Thymus (tissue), 14 donors: ENCODE measurements at places on chromosomes 1 and 21.

DNA sequence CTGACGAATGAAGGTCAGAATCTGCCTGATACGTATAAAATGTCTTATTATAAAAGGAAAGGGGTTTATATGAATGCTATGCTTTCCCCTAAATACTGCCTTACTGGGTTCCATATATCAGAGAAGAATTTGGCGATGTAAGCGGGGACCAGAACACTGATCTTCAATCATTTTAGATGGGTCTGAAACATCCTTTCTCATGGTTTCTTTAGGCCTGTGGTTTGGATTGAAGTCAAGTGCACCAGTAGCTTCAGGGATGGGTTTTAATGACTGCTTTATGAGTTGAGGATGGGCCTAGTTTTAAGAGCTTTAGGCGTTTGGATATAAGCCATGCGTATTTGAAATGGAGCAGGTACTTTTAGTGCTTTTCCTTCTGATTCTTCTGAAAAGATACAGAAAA is 6.9 kb downstream of the FMN2 start:
- DNase-seq, result no peak
- H3K4me3 ChIP-seq, result no peak overlapping the region
- H3K27me3 ChIP-seq, result peaks cover 9% of the 10 kb centered on the region
- H3K4me1 ChIP-seq, result no peaks in the 10 kb centered on the region
- H3K36me3 ChIP-seq, result no peaks in the 10 kb centered on the region
- H3K27ac ChIP-seq, result no peak overlapping the region

DNA sequence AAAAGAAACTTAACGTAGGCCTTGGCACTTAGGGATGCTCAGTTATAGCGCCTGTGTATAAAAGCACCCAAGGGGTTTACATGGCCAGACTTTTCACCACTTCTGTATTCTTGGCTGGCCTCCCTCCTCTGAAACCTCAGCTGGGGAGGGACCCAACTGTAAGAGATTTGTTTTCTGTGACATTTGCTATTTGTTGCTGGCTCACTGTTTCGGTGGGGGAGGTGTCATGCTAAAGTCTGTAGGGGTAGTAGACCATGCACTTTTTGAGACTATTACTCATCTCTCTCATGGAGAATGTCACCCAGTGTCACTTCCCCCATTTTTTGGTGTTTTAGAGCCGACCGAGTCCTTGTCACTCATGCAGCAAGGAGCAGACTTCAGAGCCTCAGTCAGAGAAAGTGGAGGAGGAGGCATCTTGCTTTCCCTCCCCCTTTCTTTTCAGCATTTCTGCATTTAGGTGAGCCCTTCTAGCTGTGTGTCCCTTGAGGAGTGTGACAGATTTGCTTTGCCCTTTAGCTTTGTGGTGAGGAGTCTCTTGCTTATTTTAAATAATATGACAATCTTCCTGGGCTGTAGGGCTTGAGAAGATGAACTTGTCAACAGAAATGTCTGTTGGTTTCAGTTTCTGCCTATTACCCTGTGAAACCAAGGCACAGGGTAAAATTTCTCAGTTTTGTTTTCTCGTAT is 160.1 kb downstream of the FASLG start:
- no peaks in the 10 kb centered on the region for H3K27me3 ChIP-seq
- peak; percentile 11 for DNase-seq
- H3K4me3 ChIP-seq, result no peak overlapping the region

DNA sequence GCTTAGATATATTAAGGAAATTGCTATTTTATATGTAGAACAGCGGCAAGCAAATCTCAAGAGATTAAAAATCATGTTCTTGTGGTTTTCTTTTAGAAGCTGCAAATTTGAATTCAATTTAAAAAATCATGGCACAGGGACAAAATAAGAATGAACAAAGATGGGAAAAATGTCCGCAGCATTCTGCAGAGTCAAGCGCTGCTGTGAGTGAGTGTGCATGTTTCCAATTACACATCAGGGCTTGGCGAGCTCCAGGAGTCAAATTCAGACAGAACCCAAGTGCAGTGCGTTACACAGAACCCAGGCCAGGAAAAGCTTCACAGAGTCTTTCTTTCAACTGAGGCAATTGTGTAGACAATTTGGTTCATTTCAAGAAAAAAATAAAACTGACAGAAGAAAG is 33.3 kb upstream of the ERG start:
- no peak for DNase-seq
- no peaks in the 10 kb centered on the region for H3K27me3 ChIP-seq
- no peak overlapping the region for H3K4me3 ChIP-seq
- no peaks in the 10 kb centered on the region for H3K36me3 ChIP-seq
- no peaks in the 10 kb centered on the region for H3K4me1 ChIP-seq

GRCh38 chr1:40887012-40887378 is 24.8 kb upstream of the CITED4 start:
- H3K4me3 ChIP-seq, result no peak overlapping the region
- no peaks in the 10 kb centered on the region for H3K36me3 ChIP-seq
- peaks cover 67% of the 10 kb centered on the region for H3K27me3 ChIP-seq
- no peak overlapping the region for H3K27ac ChIP-seq
- H3K4me1 ChIP-seq, result no peaks in the 10 kb centered on the region
- DNase-seq, result no peak

- H3K4me3 ChIP-seq, result peak overlapping the region; percentile 99
- DNase-seq, result no peak
- peak overlapping the region; percentile 96 for H3K27ac ChIP-seq
- H3K4me1 ChIP-seq, result peaks cover 81% of the 10 kb centered on the region
Observed at GRCh38 chr1:156499842-156500542, 583 bp downstream of the MEF2D start.

- no peak overlapping the region for H3K4me3 ChIP-seq
- H3K27ac ChIP-seq, result no peak overlapping the region
Observed at GRCh38 chr1:87644033-87644578, 315.4 kb downstream of the LMO4 start.

- H3K4me1 ChIP-seq, result no peaks in the 10 kb centered on the region
- no peak for DNase-seq
- no peak overlapping the region for H3K4me3 ChIP-seq
- H3K27ac ChIP-seq, result no peak overlapping the region
Observed at GRCh38 chr1:203395751-203396150, 44.8 kb upstream of the FMOD start.

DNA sequence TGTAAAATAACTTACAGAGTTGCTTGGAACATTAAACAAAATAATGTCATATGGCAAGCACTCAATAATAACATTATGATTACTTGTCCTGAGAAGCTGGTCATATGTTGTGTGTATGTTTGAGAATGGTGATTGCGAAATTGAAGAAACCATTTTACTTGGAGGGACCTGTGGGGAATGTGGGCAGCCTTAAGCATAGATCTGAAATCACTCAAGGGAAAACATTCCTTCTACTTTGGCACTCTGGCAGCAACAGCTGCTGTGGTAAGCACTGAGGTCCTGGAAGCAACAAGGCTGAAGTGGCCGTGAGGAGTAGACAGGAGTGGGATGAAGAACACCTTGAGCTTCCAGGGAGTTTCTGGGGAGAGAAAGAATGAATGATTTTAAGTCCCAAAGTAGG is 165.4 kb upstream of the ADAMTS5 start:
- no peaks in the 10 kb centered on the region for H3K27me3 ChIP-seq
- H3K27ac ChIP-seq, result no peak overlapping the region
- no peak overlapping the region for H3K4me3 ChIP-seq
- DNase-seq, result no peak

DNA sequence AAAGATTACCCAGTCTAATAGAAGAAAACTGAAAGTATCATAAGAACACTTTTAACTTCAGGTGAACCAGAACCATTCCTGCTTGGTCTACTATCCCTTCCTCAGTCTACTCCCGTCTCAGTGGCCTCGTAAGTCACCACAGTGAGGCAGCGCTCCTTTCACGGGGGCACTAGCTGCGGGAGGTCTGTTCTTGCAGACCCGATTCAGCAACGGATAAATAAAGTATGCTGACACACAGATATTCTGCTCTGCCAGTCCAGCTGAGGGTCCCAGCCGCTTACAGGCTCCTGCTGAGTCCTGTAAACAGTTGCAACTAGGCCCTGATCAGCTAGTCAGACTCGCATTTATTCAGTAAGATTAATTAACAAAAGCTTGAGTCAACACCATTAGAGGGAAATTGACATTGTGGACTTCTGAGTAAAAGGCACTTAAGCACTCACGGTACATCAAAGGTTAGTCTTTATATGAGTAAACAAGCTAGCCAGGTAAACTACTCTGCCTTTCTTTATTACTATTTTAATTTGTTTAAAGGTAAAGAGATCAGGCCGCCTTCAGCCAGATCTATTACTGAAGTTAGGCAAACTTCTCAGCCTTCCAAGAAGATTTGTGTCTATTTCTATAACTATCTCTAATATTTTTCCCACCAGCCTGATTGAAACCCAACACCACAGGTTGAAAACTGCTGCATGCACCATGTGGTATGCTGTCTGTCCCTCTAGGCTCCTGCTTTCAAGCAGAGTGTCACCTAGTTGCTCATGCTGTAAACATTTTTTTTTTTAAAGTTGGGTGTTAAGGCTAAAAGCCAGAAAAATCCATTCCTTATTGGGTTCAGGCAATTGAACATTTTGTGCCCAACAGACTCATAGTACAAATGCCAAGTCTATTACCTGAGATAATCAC is 87.7 kb downstream of the INTS7 start:
- no peaks in the 10 kb centered on the region for H3K27me3 ChIP-seq
- H3K27ac ChIP-seq, result no peak overlapping the region
- DNase-seq, result no peak
- H3K36me3 ChIP-seq, result peaks cover 24% of the 10 kb centered on the region
- no peak overlapping the region for H3K4me3 ChIP-seq
- no peaks in the 10 kb centered on the region for H3K4me1 ChIP-seq

- no peaks in the 10 kb centered on the region for H3K36me3 ChIP-seq
- H3K27ac ChIP-seq, result peak overlapping the region; percentile 4
- no peak for DNase-seq
- peaks cover 9% of the 10 kb centered on the region for H3K27me3 ChIP-seq
Observed at GRCh38 chr1:184660462-184661191, 94.0 kb downstream of the EDEM3 start.

DNA sequence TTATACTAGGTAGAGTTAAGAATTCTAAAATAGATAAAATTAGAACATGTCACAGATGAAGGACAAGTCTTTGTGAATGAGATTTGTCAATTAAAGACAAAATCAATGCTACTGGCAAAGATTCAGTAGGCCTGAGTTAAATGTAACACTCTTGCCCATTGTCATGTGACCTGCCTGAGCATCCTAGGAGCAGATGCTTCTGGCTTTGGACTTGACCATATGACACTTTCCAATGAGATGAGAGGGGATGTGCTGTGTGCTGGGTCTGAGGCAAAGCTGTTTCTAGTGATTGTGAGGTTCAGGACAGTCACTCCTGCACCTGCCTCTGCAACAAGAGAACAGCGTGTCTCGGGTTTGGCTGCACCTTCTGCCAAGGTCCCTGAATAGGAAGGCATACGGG is 144.9 kb downstream of the HIVEP3 start:
- H3K27ac ChIP-seq, result no peak overlapping the region
- H3K27me3 ChIP-seq, result no peaks in the 10 kb centered on the region
- H3K4me1 ChIP-seq, result peaks cover 3% of the 10 kb centered on the region
- H3K36me3 ChIP-seq, result no peaks in the 10 kb centered on the region

DNA sequence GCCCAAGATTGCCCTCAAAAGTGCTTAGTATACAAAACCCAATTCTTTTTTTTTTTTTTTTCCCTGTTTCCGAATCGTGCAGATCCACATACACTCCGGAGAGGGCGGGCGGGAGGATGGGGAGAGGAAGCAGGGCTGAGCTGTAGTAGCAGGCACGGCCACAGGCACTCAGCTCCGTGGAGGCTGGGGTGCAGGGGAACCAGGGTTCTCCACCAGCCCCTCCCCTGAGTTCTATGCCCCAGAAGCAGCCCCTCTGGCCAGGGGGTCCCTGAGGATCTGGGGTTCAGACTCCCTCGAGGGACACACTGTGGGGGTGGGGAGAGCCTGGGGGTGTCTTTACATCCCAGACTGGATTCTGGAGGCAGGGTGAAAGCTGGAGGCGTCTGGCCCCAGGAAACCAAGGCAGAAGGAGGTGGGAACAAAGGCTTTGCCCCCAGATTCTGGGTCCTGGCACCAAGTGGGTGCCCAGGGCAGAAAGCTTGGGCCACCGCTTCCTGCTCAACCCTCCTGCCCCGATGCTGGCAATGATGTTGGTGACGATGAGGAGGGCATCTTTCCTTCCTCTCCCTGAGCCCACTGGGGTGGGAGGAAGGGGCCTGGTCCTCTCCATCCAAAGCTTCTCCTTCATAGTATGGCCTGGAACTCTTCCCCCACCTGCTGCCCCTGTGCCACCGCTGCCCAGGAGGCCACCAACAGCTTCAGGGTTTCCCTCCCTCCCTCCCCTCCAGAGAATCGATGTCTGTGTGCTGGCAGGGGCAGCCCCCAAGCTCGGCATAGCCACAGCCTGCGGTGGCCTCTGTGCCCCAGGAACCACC is 106.4 kb upstream of the TARDBP start:
- no peak for DNase-seq
- H3K36me3 ChIP-seq, result no peaks in the 10 kb centered on the region
- peaks cover 25% of the 10 kb centered on the region for H3K4me1 ChIP-seq
- no peak overlapping the region for H3K4me3 ChIP-seq
- no peak overlapping the region for H3K27ac ChIP-seq
- no peaks in the 10 kb centered on the region for H3K27me3 ChIP-seq

GRCh38 chr21:23801292-23801691 is 1806.0 kb downstream of the MRPL39 start:
- H3K36me3 ChIP-seq, result no peaks in the 10 kb centered on the region
- no peak overlapping the region for H3K4me3 ChIP-seq
- no peaks in the 10 kb centered on the region for H3K27me3 ChIP-seq

DNA sequence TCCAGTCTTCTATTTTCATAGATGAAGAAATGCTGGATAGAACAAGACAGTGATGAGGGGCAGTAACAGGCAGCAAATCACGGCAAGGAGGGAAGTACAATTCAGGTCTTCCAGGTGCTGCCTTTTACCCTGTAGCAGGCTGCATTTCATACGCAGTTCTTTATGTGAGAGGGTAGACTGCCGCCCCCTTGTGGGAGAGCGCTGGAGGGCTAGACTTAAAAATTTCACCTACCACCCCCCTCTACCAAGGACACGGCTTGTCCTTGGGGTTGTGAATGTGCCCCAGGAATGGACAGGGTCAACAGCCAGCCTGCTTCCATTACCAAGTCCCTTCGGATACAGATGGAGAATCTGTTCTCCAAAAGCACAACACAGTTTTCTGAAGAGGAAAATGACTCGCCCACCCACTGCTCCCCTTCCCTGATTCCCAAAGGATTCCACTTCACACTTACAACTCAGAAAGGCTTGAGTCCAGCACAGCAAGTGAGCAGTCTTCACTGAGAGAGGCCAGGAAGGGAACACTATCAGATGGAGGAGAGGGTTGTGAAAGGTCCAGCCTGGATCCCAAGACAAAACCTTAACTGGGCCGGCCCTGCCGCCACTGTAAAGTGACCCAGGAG is 7.4 kb downstream of the WDR77 start:
- no peaks in the 10 kb centered on the region for H3K27me3 ChIP-seq
- DNase-seq, result peak; percentile 67
